WTC11 (cell line): ENCODE measurements at places on chromosomes 5 and 9.

DNA sequence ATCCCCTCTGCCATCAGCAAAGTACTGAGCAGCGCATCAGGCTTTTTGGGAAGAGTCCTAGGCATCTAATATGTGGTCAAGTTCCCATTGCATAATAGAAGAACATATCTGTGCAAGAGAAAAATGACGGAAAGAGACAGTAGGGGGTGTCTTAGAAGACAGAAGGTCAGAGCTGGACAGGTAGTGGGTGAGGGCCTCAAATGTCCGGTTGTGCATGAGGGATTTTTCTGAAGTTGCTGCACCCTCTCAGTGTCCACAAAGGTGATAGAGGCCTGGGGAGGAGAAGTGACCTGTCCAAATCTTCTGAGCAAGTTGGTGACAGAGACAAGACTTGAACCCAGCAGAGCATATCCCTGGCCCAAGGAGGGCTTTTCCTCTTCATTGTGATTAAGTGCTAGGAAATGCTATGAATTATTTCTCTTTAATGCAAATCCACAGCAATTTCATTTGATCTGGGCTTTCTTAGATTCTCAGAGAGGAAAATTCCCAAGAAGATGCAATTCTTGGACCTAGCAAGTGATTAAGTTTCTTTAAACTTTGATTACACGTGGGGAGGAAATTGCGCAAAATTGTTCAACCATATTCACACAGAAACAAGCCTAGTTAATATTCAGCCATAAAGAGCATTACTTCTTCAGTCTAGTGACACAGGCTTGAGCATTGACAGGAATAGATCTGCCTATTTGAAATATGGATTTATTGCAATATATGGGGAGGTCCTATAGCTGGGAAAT is at the start of gene OR2S2:
TSS of gene OR2S2 (minus strand) at position 51 of the 734 bp plus-strand sequence. CDS start 56 bp downstream, outside the sequence.
- DNase-seq: no peak

GRCh38 chr5:11724940-11725339 is 179.3 kb downstream of the CTNND2 start:
- no peak for DNase-seq

DNA sequence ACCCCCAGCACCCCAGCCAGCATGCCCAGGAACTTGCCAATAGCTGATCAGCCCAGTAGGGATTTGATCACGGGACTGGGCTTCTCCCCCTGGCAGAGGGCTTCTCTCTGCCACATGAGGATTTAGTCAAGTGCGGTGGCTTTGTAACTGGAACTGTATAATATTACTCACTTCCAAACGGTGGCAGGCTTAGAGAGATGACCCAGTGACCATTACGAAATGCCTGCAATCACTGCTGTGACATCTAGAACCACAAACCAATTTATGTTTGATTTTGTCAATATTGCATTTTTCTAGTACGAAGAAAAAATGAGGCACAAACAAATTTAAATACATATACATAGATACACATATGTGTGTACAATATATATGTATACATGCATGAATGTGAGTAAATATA is 192.1 kb downstream of the ERCC6L2 start:
- DNase-seq: no peak

GRCh38 chr9:28661853-28662252 is 1088.6 kb upstream of the C9orf72 start:
- no peak for DNase-seq

DNA sequence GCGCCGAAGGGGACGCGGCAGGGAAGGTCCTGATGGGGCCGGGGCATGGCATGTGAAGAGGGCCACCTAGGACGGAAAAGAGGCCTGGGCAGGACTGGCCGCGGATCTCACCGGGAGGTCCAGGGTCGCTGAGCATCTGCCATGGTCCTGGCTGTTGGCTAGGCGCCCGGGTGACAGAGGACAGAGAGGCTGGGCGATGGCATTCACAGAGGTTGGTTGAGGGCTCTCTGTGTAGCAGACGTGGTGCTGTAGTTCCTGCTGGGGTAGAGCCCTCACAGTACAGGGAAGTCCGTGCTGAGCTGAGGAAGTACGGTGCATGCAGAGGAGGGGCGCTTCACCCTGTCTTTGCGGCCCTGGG is 427 bp downstream of the PCYOX1L start:
- DNase-seq: no peak
